ENCODE measurements at places on chromosomes 2 and 18.

- DNase-seq: peak; percentile 81
Observed at GRCh38 chr2:216773072-216773471, 77.7 kb upstream of the IGFBP5 start.

GRCh38 chr2:168723275-168723899, 79.0 kb upstream of the NOSTRIN start:
- no peak for DNase-seq

DNA sequence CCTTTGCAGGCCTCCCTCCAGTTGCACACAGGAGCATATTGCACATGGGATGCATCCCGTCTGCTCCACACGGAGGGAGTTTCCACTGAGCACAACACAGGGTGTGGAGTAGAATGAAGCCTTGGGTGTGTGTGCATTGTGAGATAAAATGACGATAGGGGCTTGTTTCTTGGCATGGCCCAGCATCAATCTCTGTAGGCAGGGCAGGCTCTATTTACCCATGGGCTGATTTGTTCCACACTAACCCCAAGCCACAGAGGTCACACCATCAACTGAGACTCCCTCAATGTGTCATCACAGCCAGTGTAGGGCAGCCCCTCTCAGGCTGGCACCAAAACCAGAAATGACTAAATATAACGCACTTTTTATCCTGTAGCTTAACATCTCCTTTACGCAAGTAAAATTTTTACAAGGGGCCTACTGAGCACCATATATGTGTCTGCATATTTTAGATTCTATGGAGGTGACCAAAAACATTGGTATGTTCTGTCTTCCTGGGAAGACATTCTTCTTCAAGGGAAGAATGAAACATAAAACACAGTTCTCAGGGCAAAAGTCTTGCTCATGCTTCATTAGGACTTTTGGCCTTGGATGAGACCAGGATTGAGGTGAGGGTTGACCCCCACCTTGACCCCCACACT, 2.7 kb upstream of the GKN1 start:
- DNase-seq: no peak

DNA sequence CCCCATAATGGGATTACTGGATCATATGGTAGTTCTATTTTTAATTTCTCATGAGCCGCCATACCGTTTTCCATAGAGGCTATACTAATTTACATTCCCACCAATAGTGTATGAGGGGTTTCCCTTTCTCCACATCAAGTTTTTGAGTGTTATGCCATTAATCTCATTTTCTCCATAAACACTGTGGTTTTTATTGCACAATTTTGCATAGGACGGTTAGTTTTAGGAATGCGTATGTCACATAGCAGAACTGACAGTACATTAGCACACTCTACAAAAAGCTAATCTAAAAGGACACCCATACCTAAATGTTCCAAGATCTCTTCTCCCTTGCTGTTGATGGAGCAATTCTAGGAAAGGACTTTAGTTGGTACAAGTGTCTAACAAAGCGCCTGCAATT, 32.5 kb downstream of the DARS1 start:
- no peak for DNase-seq

GRCh38 chr2:195017890-195018289, 639.1 kb upstream of the SLC39A10 start:
- DNase-seq: no peak

GRCh38 chr2:131143803-131144202, 38.7 kb downstream of the PLEKHB2 start:
- DNase-seq: no peak

DNA sequence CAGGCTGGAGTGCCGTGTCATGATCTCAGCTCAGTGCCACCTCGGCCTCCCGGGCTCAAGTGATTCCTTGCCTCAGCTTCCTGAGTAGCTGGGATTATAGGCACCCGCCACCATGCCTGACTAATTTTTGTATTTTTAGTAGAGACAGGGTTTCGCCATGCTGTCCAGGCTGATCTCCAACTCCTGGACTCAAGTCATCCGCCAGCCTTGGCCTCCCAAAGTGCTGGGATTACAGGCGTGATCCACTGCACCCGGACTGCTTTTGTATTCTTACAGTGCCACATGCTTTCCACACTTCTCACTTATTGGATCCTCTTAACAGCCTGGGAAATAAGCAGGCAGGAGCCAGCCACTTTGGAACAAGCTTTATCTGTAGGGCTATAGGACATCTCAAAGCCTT, 25.3 kb upstream of the BCL2L11 start:
- DNase-seq: no peak

DNA sequence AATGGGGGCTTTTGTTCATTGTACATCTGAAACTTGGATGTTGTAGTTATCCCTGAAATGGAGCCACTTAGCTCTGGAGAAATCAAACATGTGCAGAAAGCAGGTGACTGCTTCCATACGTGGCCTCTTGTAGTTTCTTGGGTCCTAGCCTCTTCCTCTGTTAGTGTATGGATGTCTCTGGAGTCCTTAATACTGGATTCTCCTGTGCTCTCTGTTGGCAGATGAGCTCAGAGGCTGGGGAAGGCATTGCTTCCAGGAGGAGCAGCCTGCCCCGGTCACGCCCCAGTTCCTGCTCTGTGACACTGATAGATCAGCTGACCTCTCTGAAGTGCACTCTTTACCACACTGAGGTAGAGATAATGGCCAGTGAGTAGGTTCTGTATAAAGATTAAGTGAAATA, 176.2 kb downstream of the LDLRAD4 start:
- DNase-seq: no peak

- DNase-seq: no peak
Observed at GRCh38 chr2:39370101-39370500, 67.0 kb downstream of the MAP4K3 start.

DNA sequence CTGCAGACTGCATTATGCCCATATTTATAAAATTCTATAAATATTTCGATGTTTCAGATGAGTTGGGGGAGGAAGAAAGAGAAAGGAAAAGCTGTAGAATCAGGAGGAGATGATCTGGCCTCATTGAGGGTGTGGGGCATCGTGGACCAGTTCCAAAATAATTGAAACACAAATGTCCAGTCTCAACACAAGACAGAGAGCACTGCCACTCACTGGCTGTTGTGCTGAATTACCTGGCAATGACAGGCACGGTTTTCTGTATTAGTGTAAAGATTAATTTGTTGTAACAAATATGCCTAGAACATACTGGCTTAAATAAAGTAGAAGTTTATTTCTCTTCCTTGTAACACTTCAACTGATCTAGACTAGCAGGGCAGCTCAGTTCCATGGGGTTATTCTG, 24.1 kb downstream of the POLE4 start:
- DNase-seq: no peak

GRCh38 chr2:165361514-165361913, 108.0 kb upstream of the CSRNP3 start:
- no peak for DNase-seq

DNA sequence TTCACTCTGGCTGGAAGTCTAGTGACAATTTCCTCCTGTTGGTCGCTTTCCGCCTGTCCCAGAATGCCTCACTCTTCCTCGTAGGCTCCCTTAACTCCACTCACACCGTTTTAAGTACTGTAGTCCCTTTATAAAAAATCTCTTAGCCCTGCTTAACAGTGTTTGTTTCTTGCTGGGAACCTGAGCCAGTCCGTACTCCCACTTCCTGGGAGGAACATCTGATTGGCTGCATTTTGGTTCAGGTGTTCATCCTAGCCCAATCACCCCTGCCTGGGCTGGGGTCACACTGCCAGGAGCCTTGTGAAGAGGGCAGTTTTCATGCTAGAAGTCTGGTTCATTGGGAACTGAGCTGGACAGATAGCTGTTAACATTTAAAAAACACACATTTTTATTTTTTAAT, 25.6 kb upstream of the TOGARAM2 start:
- no peak for DNase-seq

DNA sequence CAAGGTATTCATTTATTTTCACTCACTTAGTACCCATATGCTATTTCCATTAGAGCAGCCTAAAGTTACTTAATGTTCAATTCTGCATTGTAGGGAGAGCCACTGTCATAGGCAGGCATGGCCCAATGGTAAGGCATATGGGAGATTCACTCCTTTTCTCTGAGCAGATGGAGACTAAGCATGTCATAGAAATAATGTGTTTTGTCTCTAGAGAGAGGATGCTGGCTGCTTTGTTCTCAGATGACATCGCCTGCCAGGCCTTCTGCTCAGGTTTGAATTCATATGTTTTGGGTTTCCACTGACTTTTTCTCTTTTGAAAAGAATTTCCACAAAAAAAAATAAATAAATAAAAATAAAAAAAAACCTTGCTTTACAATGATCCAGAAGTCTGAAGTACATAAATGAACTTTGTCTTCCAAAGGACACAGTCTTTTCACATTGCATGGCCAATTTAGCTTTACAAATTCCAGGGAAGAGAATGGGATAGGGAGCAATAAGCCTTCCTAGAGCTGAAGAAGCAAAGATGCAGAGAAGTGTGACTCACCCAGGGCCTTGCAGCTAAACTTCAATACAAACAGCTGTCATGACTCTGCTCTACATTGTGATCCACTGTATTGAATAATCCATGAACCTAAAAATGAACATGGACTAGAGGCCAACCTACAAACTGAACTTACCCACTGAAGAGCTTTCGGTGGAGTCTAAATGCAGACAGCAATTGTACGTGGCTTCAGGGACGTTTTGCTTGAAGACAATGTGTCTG, 422.5 kb downstream of the CMPK2 start:
- DNase-seq: no peak

DNA sequence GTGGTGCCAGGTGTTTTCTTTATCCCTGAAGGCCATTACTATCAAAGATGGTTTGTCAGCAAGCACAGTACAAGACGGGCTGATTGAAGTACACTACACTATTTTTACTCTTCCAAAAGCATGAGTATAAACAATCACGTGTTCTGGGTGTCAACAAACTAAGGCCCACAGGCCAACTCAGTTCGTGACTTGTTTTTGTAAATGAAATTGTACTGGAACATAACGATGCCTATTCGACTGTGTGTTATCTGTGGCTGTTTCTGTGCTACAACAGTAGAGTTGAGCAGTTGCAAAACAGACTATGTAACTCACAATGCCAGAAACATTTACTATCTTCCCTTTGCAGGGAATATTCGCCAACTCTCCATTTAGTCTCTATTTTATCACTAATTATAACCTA, 12.3 kb downstream of the MRPS5 start:
- no peak for DNase-seq

DNA sequence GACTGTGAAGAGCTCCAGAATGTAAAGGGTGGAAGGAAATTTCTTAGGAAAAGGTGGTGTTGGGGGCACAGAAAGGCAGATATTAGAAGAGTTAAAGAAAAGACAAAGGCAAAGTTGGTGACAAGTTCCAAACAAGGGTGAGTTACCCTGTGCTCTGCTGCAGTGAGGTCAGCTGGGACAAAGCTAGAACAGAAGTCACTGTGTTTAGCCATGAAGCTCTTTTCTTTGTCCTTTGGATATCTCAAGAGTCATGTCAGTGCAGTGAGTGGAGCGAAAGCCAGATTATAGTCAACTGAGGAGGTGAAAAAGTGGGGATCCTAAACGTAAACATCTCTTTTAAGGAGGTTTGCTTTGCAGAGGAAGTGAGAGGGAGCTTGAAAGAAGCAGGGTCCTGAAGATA, 187.8 kb upstream of the ALPP start:
- DNase-seq: no peak

GRCh38 chr18:10229458-10229857, 225.0 kb upstream of the APCDD1 start:
- no peak for DNase-seq

- DNase-seq: peak; percentile 25
Observed at GRCh38 chr2:112958428-112959108, 19.2 kb upstream of the IL36G start.

- no peak for DNase-seq
Observed at GRCh38 chr2:239776436-239777005, 248.6 kb downstream of the NDUFA10 start.

DNA sequence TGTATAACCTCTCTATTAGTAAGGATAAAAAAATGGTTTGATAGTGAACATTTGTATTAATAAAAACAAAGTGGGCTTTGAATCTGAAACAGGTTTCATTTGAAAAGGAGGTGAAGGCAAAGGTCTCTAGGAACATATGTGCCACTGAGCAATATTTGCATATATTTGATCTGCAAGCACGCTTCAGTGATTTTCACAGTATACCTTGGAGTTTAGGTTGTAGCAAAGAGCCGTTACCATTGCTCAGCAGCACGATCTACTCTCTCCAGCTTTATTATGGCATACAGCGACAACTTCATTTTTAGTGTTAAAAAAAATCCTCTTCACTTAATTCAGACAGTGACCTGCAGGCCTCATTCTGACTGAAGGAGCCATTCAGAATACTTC, 75.8 kb upstream of the ZEB2 start:
- DNase-seq: no peak

DNA sequence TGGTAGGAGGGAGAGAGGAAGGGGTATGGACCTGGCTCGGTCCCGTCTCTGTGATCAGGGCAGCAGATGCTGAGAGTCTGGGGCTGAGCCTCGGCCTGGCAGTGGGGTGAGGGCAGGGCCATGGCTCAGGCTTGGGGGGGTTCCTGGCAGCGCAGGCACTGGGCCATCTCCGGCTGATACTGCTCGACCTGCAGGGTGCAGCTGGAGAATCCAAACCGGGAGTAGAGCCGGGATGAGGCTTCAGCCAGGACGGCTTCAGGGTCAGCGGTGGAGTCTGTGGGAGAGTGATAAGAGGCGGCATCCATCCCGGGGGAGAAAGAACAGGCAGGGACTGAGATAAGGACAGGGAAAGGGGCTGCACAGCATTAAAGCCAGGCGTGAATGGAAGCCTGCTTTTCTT, 7.7 kb downstream of the SLC30A3 start:
- peak; percentile 81 for DNase-seq

DNA sequence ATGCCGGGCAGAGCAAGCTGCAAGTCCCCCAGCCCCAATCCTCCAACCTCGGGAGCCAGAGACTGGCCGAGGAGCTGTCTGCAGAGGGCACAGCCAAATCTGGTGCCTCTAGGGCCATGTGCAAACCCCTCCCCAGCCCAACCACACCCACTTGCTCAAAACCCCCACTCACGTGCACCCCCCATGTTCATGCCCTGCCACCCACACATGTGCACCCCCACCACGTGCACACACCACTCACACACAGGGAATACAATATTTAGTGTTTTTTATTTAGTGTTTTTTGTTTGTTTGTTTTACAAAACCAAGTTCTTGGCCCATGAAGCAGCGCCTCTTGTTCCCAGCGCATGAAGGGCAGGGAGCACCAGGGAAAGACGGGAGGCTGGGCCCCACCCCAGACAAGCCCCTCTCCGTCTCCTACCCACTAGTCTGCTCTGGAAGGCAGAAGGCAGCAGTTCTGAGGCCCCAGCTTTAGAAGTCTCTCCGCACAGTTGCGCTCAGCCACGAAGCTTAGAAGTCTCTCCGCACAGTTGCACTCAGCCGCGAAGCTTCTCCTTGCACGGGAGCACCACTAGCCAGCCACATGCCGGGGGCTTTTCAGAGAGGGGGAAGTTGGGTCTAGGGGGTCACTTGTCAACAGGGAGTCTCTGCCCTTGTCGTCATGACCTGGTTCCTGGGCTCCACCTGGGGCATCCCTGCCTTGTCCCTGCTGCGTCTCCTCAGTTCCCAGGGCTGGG, 276.1 kb upstream of the HDAC4 start:
- DNase-seq: no peak

DNA sequence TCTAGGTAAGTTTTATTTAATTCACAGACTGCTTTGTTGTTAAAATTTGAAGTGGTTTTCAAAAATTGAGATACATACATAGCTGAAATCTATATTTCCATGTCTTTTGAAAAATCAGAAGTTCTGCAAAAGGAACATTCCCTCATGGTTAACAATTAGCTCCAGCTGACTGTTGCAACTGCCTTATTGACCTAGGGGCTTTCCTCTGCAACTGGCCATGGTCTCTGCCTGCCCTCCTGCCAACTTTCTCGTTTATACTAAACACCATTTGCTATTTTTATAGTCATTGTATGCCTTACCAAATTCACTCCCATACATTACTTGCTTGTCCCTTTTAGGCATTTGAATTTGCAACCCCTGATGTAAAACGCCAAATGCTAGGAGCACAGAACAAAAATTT, 107.2 kb downstream of the PID1 start:
- DNase-seq: no peak

Measured in BE2C (cell line).